H1 (cell line): ENCODE measurements at places on chromosomes 1 and 21.

DNA sequence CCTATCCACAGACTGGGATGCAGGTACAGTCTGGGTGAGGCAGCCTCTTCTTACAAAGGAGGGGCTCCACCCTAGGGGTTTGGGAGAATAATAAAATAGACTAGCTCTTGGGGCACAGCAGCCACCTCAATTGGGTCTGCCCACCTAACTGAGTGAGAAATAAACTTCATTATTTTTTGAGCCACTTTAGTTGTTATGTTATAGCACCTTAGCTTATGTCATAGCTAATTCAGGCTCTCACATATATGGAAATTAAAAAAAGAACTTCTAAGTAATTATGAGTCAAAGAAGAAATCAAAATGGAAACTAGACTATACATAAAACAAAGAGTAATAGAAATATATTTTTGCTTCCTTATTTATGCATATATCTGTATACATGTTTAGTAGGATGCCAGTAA is 318.5 kb upstream of the B3GALT2 start:
- DNase-seq, result no peak

DNA sequence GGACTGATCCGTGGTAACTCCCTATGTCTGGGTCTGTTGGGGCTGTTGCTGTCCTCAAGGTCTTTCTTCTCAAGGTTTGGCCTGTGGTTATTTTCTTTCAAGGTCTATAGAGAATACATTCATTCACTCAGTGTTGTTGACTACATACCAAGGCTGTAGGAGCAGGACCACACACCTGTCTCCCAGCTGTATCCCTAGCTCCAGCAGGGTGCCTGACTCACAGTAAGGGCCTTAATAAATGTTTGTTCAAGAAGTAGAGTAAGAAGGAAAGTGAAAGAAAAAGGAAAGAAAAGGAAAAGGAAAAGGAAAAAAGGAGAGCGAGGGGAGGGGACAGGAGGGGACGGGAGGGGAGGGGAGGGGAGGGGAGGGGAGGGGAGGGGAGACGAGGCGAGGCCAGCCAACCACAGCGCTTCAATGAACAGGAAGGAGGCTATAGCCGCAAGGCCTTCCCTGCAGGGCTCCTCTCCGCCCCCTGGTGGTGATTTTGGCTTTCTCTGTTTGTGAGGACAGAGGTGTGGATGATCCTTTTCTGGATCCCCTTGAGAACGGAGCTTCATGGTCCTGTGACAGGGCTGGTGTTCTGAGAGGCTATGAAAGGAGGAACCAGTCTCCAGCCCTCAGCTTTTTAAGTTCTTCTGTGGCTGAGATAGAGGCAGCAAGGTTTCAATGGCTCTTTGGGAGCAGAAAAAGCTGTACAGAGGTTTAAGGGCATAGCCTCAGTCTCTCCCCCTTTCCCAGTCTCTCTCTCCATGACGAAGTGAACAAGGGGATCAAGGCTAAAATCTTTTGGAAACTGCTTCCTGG is 30.6 kb upstream of the LCE5A start:
- peak; percentile 57 for DNase-seq

- DNase-seq, result no peak
Measured at GRCh38 chr1:151854658-151855057, 1.1 kb upstream of the THEM5 start.

GRCh38 chr1:6185635-6186382 is 5.7 kb upstream of the CHD5 start:
- no peak for DNase-seq

DNA sequence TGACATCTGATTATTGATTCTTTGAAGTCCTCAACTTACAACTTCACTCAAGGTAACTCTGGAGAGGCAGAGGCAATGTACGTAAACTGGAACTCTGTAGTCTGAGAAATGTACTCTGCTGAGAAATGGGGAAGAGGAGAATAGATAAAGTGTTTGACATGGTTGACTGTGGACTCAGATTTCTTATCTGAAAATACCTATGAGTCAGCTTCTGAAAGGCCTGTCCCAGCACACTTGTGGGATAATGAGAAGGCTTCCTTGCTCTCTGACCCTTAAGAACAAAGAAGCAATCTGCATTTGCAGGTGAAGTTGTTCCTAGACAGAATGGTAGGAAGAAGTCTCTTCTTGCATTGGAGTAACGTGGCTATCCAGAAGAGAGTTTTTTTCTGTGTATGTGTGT is 1573.5 kb downstream of the BRINP3 start:
- DNase-seq, result no peak

- no peak for DNase-seq
Measured at GRCh38 chr1:208224192-208224713, 19.9 kb downstream of the PLXNA2 start.

DNA sequence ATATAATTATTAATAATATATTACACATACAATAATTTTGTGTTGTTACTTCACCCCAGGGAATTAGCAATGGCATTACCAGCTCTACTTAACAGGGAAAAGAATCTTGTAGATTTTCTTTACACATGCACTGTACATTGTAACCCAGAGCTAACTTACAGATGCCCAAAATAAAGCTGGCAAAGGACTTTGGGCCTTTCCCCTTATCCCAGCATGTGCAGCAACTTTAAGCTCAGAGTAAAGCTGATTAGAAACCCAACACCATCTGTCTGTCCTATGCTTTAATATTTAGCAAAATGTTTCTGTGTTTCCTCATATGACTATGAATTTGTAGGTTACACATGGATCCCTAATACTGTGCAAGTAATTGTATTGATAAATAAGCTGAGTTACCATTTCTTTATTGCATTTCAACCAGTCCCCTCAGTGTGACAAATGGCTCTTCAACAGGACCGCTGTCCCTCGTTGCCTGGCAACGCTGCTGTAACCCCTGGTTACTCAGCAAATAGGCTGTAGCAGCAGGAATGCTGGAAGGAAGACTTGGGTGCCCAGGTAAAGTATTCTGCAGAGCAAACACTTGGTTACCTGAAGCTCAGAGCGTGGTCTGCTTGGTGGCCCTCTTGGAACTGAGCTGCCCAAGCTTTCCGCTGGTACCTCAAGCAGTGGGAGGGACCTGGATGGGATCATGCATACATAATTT is at the start of gene USH2A:
TSS of gene USH2A (minus strand) at position 628 of the 700 bp plus-strand sequence. CDS start 1,112 bp downstream, outside the sequence.
- no peak for DNase-seq

DNA sequence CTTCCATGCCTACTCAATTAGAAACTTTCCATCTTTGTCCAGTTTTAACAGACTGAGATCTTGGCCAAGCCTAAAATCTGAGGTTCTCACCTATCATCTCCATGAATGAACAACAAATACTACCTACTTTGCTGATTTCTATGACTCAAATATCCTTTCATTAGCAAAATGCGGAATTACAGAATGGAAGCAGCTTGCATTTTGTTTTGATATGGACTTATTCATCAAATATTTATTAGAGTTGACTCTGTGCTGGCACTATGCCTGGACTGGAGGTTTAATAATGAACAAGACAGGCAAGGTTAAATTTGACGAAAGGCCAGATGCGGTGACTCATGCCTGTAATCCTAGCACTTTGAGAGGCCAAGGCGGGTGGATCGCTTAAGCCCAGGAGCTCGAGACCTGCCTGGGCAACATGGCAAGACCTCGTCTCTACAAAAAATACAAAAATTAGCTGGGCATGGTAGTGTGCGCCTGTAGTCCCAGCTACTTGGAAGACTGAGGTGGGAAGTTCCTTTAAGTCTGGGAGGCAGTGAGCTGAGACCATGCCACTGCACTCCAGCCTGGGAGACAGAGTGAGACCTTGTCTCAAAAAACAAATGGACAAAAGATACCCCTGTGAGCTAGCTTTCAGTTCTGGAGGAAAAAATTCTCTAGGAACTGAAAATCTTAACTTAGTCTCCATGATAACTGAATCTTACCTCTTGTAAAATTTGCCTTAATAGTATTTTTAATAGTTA is 29.4 kb upstream of the SOD1 start:
- DNase-seq, result no peak

GRCh38 chr21:15676935-15677334 is 52.8 kb upstream of the USP25 start:
- no peak for DNase-seq

GRCh38 chr1:119358636-119359035 is 9.9 kb upstream of the HAO2 start:
- DNase-seq, result no peak

DNA sequence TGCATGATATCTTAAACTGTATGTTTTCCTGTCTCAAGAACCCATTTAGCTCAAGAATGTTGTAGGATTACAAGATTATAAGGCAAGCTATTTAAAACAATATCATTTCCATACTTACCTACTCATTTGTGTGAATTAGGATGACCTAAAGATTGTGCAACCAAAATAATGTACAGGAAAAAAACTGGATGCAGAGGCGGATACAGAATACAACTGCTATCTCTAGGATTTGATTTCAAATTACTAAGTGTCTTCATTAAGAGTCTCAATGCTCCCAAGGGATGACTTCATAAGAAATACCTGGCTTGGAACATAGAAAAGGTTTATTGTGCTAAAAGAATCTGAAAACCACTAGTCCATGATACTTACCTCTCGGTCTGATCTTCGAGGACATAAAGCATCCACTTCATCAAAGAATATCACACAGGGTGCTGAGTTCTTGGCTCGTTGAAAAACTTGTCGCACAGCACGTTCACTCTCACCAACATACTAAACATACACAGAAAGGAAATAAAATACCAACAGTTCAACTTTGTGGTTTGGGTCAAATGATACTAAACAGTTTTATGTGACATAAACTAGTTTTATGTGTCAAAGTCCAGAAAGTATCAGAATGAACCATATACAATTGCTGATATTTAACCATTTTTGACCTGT is 54.9 kb downstream of the NVL start:
- no peak for DNase-seq

- DNase-seq, result no peak
Measured at GRCh38 chr21:44818640-44819011, 764 bp upstream of the SUMO3 start.

GRCh38 chr1:97764991-97765390 is 155.8 kb downstream of the DPYD start:
- DNase-seq, result no peak

DNA sequence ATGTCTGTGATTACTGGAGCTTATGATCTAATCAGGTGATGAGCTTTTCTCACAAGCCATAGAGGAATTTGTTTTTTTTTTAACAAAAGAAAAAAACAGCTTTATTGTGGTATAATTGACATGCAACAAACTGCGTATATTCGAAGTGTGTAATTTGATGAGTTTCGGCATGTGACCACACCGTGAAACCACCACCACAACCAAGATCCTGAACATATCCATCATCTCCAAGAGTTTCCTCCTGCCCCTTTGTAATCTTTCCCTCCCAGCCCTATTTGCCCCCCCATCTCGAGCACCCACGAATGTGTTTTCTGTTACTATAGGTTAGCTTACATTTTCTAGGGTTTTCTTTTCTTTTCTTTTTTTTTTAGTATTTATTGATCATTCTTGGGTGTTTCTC is 4.7 kb downstream of the PGBD2 start:
- no peak for DNase-seq

- DNase-seq, result no peak
Measured at GRCh38 chr1:14875524-14876509, 277.3 kb downstream of the KAZN start.

DNA sequence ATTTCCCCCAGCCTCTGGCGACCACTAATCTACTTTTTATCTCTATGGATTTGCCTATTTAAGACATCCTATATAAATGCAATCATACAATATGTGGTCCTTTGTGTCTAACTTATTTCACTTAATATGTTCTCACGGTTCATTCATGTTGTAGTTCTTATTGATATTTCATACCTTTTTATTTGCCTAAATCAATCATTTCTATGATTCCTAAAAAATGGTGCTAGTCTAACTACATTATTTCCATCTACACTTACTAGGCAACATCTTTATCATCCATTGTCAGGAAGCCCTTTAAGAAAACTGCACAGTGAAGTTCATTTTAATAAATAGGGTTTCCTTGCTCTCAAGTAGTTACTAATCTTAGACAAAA is 380 bp upstream of the FBXO28 start:
- DNase-seq, result no peak

- no peak for DNase-seq
Measured at GRCh38 chr1:183634429-183635065, 1.0 kb downstream of the ARPC5 start.

- DNase-seq, result no peak
Measured at GRCh38 chr1:55932402-55932801, 647.0 kb downstream of the PLPP3 start.

DNA sequence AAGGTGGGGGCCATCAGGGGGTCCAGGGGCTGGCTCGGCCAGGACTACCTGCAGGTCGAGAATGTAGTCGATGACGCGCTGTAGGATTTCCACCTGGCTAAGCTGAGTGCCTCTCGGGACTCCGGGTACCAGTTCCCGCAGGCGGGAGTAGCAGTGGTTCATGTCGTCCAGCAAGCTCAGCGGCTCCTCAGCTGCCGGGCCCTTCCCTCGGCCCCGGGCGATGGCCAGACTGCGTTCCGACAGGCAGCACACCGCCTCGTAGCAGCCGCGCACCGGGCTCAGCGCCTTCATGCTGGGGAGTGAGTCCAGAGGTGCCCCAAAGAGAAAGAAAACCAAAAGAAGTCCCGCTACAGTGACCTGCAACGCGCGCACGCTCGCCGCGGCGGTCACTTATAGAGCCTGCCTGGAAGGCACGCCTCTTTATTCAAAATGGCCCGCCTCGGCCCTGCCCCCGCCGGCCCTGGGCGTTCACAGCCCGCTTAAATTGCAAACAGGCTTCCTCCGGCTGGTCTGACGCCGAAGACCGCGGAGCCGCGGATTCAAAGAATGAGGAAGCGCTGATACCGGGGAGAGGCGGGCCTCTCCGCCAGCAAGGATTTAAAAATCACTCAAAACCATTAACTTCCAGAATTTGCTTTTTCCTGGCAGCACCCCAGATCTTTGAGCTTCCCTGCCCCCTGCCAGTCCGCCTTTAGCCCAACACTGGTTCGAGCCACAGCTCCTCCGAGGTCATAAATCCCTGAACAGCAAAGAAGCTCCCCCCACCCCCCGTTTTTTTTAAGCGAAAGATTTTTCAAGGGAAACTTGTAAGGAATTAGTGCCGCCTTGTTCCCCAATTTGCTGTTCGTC is at the start of gene ID3:
TSS of gene ID3 (minus strand) at position 366 of the 849 bp plus-strand sequence. CDS start at position 291, 75 bp downstream.
- DNase-seq, result peak; percentile 96

GRCh38 chr21:31660259-31660565 is 719 bp downstream of the SOD1 start:
- DNase-seq, result no peak
